ENCODE measurements at places on chromosomes 7 and 10. TPM values are rescaled to one million over a fixed set of nuclear protein-coding genes. Genes with fewer than 3 reads are reported as not detected.

The CARD11 gene
- total RNA-seq = 96.2 TPM

The PTEN gene
- 48.6 TPM for total RNA-seq

The C10orf67 gene
- total RNA-seq = 0.07 TPM

The OPN4 gene
- not detected for total RNA-seq

The ARHGAP12 gene
- 3.6 TPM for total RNA-seq

The MYH16 gene
- not detected for total RNA-seq

GRCh38 chr10:52359441-52359840 is 45.4 kb downstream of the DKK1 start:
- no peak for DNase-seq

GRCh38 chr7:70016044-70016770 is 417.9 kb downstream of the AUTS2 start:
- DNase-seq = no peak

- no peak for DNase-seq
These were observed 63.1 kb downstream of the FAM53B start for GRCh38 chr10:124681091-124681490.

- no peak for DNase-seq
These were observed 294.7 kb downstream of the C7orf25 start for GRCh38 chr7:42617071-42617765.

DNA sequence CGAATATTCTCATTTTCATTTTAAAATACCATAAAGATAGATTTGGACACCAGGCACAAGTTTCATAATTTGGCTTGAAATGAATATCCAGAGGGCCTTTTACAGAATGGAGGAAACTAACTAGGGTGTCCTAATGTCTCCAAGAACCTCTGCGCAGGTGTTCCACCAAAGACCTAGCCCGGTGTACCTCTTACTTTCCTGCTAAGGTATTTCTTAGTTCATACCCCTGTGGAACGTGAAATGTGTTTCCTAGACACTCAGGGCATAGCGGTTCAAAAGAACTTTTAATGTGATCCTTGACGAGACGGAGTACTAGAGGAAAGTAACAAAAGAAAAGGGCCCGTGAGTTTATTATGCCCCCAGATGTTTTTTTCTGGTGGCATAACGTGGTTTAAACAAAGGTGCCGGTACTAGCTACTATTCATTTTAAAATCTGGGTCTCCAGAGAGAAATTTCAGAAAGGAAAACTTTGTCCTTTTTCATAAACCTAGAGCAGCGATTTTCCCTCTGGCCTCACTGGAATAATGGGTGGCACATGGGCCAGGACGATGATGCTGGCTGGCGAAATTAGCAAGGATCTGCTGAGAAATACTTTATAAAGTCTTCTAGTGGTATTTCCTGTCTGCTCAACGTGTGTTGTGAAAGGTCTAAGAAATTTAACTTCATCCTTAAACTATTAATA is 1.4 kb downstream of the APBB1IP start:
- DNase-seq = peak; percentile 73

GRCh38 chr10:95688648-95689047 is 5.1 kb downstream of the TCTN3 start:
- peak; percentile 53 for DNase-seq

DNA sequence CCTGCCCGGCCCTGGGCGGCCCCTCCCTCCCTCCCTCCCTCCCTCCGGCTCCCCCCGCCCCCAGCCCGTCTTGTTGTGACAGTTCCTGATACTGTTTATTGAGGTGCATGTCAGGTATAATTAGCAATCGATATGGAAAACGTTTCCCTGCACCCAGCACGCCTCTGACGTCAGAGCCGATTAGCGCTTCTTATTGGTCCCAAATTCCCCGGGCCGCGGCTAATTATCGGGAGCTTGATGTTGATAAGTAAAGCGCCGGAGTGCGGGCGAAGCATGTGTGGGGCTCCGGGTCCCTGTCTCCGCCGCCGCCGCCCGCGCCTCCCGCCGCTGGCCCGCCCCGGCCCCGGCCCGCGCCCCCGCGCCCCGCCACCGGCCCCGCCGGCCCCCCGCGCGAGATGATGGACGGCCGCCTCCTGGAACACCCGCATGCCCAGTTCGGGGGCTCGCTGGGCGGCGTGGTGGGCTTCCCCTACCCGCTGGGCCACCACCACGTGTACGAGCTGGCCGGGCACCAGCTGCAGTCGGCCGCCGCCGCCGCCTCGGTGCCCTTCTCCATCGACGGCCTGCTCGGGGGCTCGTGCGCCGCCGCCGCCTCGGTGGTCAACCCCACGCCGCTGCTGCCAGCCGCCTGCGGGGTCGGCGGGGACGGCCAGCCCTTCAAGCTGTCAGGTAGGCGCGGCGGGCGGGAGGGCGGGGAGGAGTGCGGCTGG is at the start of gene UNCX:
TSS of gene UNCX (plus strand) at position 250 of the 710 bp plus-strand sequence. CDS start at position 396, 146 bp downstream.
- no peak for DNase-seq

- no peak for DNase-seq
These were observed 610.5 kb upstream of the PFKP start for GRCh38 chr10:2456834-2457233.

GRCh38 chr7:107813524-107813923 is 10.5 kb upstream of the SLC26A3 start:
- DNase-seq = no peak

DNA sequence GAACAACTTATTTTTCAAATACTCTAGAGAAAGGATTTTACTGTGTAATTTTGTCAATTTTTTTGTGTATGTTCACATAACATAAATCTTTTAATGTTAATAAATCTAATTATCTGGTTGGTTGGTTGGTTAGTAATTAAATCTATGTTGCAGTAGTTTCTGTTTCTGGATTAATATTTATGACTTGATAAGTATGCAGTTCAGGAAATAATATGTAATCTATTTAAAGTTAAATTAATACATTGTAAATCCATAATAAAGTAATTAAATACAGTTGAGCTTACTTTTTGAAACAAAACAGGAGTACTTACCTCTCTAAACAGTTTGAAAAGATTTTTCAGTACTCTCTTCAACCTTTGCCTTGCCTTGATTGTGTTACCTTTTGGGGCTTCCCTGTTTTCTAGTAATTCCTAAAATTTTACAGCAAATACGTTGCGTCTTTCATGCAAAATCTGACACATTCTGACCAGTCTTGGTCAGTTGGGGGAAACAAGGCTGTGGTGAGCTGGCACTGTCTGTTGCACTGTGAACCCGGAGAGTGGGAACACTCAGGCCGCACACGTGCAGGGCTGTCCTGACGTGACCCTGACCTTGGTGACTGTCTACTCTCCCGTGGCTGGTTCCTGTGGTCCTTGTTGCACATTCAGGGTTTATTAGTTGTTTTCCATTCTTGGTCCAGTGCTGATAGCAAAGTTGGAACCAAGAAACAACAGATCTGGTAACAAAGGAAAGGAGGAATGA is 45.6 kb upstream of the FGL2 start:
- DNase-seq = no peak

GRCh38 chr7:131026297-131027000 is 292.4 kb upstream of the KLF14 start:
- no peak for DNase-seq

- no peak for DNase-seq
These were observed 18.4 kb downstream of the NKX2-3 start for GRCh38 chr10:99551158-99551557.

DNA sequence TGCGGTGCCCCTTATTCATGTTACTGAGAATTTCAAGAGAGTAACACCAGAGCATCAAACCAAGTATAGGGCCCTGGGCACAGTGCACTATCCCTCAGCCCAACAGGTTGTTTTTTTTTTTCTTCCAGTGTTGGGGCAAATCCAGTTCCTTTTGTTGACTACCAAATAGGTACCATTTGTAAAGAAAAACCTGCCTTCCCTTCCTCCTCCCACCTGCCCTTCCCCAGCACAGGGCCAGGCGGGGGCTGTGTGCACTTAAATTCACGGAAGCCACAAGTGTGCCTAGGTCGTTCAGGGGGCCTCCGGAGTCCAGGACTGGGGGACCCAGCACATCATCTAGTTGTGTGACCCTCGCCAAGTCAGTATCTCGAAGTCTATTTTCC is 595 bp upstream of the SFXN4 start:
- no peak for DNase-seq

DNA sequence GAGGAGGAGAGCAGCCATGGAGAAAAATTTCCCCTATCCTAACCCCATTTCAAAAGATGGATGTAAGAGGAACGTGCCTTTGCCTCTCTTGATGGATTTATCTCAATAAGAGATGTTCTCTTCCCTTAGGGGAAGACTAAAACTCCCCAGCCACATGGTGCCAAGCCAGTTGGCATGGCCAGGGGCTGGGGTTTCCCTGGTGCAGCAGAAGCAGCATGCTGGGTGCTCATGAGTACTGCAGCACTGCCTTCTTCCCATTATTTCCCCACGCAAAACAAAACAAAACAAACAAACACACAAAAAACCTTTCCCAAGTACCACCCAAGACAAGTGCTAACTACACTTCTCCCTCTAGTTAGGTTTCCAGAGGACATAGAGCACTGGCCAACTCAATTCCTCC is 97.2 kb downstream of the DOCK4 start:
- DNase-seq = no peak

GRCh38 chr10:6562221-6562620 is 17.9 kb downstream of the PRKCQ start:
- DNase-seq = no peak

- no peak for DNase-seq
These were observed 1293.5 kb downstream of the XPNPEP1 start for GRCh38 chr10:108629834-108630233.

DNA sequence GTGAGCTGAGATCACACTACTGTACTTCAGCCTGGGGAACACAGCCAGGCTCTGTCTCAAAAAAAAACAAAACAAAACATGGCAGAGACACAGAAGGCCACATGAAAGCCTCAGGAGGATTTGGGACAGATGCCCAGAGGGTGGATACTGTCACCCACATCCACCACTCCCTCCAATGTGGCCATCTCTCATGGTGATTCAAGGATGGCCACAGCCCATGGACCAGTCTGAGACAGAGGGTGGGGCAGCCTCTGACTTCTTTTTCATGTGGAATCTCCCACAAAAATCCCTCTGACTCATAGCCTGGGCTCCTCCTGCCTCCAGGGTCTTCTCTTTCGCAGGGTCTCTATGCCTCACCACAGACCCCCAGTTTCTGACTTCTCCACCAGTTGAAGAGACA is 59.0 kb upstream of the GTF2I start:
- no peak for DNase-seq

DNA sequence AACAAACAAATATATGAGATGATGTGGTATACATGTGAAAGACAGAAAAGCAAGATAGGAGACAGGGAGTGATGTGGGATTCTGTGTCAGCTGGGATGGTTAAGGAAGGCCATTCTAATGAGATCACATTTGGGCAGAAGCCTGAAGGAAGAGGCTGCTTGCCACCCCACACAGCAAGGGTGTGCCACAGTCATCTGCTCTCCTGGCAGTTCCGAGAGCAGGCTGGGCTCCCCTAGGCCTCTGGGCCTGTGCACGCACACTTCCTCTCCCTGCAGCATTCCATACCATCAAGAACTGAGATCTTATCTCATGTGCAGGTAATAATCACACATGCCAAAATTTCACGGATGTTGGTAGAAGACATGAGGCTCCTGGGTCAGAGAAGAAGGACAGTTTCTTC is 43.1 kb downstream of the SYPL1 start:
- no peak for DNase-seq

DNA sequence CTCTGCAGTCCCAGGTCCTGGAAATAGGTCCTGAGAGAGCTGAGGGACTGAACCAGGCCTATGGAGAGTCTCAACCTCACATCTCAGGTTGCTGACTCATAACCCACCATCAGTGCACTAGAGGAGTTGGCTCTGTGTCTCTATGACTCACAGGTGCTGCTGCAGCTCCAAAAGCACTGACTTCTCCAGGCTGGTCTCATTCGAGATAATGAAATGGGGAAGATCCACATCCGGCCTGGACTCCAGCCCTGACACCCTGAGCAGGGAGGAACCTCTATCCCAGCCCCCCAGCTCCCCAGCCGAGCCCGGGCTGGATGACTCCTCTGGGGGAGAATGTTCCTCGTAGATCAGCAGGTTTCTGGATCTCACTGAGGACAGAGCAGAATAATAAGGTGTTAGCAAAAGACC is 35.5 kb upstream of the DGKI start:
- DNase-seq = no peak

DNA sequence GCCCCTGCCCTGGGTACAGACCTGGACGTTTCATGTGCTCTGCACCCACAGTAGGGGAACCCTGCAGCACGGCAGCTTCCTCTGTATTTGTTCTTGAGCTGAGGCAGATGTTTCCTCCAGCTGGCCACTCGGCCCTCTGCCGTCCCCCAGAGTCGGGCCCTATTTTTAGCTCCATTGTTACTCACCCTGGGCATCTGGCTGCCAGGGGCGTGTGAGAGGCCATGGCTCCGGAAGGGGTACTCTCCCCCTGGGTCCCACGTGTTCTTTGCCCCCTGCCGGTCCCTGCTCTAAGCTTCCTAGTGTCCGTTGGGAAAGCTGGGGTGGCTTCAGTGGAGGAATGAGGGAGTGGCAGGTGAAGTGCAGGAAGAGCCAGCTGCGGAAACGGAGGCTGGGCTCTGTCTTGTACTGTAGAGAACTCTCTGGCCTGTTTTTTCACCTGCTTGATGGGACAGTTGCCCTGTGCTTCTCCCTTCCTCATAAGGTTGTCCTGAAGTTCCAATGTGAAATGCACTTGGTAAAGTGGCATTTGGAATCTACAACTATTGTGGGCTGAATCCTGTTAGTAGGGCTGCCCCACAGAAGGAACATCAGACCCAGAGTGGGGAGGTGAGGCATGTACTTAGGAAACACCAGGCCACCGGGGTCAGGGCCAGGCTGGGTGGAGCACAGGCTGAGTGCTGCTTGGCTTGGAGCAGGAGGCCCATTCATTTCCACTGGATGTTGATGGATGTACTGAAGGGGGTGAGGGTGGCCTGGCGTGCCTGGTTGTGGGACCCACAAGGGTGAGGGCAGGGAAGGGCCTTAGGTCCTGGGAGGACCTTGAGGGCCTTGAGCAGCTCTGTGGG is 30.6 kb downstream of the PALD1 start:
- no peak for DNase-seq

DNA sequence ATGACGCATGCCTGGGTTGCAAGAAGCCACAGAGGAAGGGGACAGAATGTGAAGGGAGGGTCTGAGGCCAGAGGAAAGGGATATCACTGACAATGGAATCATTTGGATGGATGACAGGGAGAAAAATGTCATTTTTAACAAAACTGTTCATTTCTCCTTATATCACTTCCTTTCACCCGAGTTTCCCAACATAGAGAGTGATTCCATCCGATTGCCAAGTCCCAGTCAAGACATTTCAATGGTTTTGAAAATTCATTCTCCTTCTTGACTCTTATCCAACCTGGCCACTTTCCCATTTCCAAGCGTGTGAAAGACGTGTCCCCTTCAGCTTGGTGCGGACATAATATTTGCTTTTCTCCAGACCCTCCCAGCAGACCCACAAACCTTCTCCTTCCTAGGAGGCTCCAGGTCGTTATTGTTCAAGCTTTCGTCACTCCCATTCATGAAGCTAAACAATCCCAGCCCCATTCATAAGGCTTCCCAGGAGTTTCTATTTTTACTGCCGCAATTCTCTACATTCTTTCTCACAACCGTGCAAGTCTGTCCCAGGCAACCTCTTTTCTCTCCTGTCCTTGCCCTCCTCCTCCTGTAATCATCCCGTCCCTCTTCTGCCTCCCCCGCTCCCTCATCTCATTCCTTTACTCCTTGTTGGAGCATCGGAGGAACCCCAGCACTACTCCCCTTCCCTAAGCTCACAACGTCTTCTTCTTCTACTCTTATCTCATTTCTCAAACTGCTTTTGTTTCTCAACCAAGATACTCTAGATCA is 301.3 kb upstream of the KLF6 start:
- no peak for DNase-seq
